Type B pancreatic cell (in vitro differentiated cells): ENCODE measurements at places on chromosomes 1 and 21.

GRCh38 chr1:53294567-53294966, 33.3 kb downstream of the LRP8 start:
- DNase-seq = no peak

- DNase-seq = no peak
Observed at GRCh38 chr21:26847002-26847401, 1.8 kb upstream of the ADAMTS1 start.

- DNase-seq = no peak
Observed at GRCh38 chr1:86798608-86799291, 94.4 kb downstream of the SH3GLB1 start.

GRCh38 chr1:216422821-216423520, at the start of gene USH2A:
TSS of gene USH2A (minus strand) at chr1:216423448. CDS start at chr1:216422336, 1,112 bp downstream.
- DNase-seq = no peak

DNA sequence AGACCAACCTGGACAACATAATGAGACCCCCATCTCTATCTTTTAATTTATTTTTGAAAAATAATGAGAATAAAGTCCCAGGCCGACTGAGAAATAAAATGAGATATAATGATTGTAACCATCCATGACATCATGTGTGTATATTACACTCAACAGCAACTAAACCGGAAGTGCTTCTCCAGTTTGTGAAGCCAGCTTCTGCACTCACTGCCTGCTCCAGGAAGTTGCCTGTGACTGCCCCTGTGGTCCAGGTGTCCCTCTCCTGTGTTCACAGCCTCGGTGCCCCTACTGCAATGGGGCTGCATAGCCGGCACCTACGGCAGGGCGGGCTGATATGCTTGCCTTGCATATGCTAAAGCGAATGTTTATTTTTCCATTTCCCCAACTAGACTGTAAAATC, 68.3 kb downstream of the SSBP3 start:
- DNase-seq = no peak

DNA sequence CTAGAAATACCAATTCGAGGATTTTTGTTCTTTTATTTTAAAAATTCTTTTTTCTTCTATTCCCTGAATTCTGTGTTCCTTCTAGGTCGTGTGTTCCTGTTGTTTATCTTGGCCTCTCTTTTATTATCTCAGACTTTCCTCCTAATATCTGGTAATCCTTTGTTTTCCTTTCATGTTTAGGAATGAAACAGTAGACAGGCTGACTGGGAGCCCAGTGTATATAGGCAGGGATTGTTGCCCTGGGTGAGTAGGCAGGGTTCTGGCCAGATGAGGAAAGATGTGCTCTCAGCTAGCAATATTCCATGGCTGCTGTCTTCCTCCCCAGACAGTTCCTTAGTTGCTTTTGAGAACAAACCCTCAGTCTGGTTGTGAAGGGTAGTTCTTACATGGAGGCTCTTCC, 161.8 kb upstream of the PDE4B start:
- DNase-seq = no peak

DNA sequence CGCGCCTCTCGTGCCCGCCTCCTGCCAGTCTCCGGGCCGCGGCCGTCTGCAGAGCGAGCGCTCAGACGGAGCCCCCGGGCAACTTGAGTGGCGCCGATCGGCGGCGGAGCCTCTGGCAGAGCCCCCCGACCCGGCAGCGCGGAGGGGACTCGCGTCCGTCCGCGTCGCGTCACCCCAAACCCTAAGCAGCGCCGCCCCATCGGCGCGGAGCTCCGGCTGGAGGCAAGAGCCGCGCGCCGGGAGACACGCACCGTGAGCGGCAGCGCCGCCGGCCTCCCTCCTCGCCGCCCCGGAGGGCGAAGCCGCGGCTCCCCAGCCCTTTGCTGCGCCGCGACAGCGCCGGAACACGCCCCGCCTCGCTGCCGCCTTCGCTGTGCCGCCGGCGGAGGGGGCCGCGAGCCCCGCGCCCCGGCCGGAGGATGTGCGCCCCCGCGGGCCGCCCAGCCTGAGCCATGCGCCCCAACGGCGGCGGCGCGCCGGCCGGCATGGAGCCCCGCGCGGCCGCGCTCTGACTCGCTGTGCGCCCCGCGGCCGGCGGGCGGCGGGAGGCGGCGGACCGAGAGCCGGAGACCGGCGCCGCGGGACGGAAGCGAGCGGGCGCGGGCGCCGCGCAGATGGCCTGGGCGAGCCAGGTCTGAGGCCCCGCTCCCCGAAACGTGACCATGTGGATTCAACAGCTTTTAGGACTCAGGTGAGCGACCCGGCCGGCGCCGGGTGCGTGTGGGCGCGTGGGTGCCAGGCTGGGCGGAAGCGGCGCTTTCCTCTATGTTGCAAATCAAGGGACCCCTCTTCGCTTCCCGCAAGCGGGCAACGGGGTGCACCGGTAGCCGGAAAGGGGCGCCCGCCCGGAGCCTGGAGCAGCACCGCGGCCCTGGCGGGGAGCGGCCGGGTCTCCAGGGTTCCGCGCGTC, 610 bp downstream of the AJAP1 start:
- no peak for DNase-seq

DNA sequence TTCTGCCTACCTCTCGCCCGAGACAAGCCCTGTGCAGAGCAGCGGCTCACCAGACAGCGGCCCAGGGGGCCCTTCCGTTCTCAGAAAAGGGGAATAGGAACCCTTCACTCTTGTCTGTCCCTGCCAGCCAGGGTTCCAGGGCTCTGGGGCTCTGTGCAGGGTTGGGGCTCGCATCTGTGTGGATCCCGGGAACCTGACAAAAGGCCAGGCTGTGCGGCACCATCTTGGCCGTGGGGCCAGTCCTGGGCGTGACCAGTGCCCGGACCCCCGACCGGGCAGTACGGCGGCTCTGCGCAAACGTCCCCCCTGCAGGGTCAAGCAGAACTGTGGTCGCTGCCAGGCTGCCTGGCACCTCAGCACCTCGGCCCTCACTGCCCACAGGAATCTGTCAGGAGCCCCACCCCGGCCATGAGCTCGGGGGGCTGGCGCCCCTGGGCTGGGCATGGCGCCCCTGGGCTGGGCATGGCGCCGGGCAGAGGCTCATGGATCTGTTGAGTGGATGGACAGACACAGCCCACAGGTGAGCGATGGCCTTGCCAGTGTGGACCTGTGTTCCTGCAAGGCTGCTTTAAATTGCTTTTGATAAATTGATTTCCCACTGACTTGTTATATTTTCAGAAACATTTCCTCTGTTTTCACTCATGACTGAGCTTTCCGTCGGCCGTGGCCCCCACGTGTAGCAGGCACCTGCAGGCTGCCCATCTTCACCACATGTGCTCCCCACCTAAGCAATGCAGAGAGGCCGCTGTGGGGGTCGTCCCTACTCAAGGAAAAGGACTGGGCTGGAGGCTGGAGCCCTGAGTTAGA, 59.0 kb downstream of the SLX9 start:
- DNase-seq = no peak

GRCh38 chr21:38297194-38297631, 40.4 kb downstream of the KCNJ15 start:
- no peak for DNase-seq

DNA sequence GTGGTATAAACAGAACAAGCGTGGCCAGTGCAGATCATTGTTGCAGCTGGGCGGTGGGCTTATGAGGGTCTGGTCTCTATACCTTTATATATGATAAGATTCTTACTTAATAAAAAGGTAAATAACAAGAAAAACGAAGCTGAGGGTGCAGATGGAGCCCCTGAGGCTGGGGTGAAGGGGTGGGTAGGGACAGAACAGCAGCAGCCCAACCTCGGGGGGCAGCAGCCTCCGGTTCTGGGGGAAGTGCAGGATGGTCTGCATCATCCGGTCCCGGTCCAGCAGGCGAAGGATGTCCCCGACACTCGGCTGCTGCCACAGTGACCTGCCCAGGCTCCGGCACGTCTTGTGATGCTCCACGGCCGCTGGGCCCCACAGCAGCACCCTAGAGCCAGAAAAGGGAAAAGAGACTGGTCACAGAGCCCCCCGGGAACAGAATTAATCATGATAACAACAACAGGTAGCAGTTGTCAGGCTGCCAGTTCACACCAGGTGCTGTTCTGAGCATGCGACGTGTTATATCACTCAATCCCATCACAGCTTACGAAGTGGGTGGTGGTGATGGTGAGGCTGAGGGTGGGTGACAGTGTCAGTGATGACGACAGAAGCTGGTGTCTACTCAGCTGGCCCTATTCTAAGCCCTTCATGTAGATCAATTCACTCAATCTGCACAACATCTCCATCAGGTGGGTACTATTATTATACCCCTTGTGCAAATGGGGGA, 35.5 kb downstream of the MRAP start:
- no peak for DNase-seq

DNA sequence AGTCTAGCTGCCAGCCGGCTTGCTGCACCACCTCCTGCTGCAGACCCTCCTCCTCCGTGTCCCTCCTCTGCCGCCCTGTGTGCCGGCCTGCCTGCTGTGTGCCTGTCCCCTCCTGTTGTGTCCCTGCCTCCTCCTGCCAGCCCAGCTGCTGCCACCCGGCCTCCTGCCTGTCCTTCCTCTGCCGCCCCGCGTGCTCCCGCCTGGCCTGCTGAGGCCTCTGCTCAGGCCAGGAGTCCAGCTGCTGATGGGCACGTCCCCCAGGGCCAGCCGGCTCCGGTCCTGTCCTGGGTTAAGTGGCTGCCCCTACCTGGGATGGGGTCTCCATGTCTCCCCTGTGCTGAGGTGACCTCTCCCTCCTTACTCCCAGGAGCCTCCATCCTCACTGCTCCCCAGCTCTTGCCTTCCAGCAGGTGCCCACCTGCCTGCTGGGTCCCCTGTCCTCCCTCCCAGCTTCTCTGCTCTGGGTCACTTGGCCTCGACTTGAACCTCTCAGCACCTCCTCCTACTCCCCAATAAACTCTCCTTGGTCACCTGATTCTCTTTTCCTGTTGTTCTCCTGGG, 870 bp downstream of the KRTAP10-8 start:
- no peak for DNase-seq

- DNase-seq = no peak
Observed at GRCh38 chr21:35145626-35146233, 96.6 kb upstream of the RUNX1 start.

DNA sequence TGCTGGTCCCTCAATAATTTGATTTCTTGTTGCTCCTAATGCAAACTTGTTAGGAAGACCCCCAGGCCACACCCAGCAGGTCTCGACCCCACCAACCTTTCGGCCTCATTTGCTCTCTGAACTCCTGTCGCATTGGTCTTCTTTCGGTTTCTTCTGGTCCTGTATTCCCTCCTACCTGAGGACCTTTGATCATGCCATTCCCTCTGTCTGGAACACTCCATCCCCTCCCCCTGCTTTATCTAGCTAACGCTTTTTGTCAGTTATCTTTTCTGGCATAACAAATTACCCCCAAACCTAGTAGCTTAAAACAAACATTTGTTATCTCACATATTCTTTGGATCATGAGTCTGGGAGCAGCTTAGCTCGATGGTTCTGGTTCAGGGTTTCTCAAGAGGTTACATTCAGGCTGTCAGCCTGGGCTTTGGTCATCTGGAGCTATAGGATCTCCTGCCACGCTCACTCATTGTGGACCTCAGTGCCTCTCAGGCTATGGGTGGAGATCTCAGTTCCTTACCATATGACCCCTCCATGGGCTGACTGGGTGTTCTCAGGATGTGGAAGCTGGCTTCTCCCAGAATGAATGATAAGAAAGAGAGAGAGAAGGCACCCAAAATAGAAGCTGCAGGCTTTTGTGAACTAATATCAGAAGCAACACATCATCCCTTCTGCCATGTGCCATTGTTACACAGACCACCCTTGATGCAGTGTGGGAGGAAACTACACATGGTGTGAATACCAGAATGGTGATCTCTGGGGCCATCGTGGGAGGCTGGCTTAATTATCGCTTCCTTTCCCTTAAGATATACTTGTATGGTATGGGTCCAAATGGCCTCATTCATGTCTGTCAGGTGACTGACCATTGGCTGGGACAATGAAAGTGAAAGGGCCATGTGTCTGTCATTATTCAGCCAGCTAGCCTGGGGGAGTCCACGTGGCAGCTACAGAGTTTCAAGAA, 29.1 kb upstream of the BCAR3 start:
- DNase-seq = no peak

GRCh38 chr21:33810766-33811165, 104.8 kb downstream of the ATP5PO start:
- no peak for DNase-seq

DNA sequence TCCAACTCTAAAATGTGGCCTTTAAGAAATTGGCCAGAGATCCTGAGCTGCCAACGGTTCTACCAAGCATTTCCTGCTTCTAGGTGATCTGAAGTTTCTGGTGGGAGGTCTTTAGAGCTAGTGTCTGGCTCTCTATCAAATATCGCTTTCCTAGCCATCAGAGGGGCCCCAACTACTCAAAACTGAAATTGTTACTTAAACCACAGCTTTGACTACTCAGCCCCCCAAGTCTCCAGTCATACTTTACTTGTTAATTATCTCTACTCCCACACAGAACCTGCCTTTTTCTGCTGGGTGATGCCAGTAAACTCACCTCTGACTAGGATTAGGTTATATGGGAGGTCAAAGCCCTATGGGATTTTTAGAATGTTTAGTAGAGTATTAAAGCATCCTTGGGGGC, 95.1 kb downstream of the FASLG start:
- DNase-seq = no peak

GRCh38 chr1:11748294-11749202, 12.6 kb downstream of the AGTRAP start:
- DNase-seq = no peak

DNA sequence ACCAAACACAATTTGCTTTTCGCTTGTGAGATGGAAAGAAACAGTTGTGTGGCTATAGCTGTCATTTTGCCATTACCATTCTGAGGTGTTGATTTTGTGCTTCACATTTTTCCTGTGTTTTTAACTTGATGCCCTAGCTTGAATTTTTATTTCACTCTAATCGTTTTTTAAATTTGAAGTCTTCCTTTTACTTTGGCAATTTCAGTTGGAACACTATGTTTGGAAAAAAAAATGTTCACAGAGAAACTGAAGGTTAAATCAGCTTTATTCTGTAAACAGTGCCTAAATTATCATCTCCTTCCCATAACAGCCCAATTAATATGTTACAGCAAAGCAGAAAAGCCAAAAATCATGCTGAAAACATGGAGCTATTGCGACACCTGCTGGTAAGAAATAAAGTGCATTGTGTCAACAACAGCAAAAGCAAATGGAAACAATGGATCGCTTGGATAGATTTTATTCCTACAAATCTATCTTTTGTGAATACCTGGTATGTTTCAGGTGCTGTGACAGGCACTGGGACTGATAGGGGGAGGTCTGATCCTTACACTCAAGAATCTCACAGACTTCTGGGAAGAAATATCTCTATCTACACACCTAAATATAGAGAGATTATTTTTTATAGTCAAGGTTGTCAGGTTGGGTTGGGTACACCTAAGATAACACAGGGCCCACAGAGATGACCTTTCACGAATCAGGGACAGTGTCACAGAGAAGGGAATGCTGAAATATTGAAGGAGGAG, 16.2 kb upstream of the ERICH3 start:
- DNase-seq = no peak

DNA sequence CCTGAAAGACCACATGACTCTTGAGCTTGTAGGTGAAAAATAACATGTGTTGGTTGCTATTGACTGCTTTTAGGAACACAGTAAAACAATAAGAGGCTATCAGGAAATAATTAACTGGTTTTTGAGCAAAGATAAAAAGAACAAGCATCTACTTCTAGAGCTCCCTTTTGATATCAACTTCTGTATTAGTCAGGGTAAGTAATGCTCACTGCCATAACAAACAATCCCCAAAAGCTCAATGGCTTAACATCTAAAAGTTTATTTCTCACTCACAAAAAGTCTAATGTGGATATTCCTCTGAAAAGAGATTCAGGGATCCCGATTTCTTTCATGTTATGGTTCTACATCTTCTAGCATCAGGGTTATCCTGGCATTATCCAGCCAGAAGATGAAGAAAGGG, 25.3 kb upstream of the PROX1 start:
- no peak for DNase-seq
